ENCODE measurements at places on chromosomes 2 and 18.

DNA sequence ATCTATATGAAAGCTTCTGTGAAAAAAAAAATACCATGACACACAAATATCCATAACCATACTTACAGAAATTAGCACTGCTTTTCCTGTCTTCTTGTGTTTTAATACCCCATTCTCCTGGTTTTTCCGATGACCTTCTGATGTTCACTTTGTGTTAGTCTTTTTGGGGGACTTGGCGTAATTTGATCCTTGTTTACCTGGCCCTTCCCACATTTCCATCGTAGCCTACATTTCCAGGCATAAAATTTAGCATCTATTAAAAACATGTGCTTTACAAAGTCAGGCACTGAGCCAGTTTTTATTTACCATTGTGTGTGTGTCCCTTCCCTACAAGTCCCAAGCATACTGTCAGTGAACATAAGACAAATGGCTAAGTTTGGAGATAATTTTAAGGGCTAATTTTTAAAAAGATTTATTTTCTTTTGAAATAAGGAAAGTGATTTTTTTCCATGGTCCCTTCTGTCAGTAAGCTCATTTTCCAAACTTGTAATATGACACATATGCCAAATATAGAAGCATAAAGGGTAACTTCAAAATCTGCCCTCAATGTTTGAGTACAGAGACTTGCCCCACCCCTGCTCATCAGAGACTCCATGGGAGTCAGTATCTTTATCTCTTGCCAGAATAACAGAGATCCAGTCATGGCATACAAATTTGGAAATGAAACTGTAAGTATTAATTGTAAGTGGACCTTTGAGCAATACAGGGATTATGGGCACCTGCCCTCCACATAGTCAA lies 27.3 kb downstream of the SESTD1 start:
- DNase-seq = no peak

DNA sequence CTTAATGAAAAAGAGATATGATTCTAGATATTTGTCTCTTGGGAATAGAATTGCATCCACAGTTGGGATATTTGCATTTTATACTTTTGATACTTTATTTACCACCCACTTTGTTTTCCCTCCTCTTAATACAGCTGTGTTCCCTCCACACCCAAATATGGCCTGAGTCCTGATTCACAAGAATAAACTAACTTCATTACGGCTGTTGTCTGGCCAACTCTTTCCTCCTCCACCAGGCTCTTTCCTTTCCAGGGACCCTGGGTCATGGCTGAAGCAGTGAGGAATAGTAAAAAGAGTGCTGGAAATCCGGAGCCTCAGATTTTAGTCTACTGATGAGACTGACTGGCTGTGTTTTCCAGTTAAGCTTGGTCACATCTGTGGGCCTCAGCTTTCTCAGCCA lies 48.4 kb upstream of the STAM2 start:
- no peak for DNase-seq

GRCh38 chr2:6806604-6807003 lies 59.1 kb downstream of the CMPK2 start:
- DNase-seq = no peak

DNA sequence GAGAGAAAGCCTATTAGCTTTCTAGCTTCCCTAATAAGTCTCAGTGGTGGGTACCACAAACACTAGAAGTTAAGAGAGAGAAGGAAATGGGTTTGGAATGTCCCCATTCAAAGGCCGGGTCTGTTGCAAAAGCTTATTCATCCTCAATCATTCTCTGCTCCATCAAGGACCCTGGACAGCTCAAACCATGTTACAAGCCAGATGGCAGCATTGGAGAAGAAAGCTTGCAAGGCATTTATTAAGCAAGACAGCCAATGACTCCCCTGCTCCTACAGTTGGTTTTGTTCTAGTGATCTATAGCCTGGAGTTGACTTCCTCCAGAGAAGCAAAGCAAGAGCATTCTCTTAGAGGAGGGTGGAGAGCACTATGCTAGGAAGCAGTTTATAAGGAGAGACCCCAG lies 86.9 kb upstream of the LMAN1 start:
- DNase-seq = peak; percentile 17

GRCh38 chr2:96345438-96345837 lies 9.9 kb downstream of the NCAPH start:
- DNase-seq = peak; percentile 26

GRCh38 chr2:143300536-143300935 lies 171.3 kb downstream of the ARHGAP15 start:
- no peak for DNase-seq

DNA sequence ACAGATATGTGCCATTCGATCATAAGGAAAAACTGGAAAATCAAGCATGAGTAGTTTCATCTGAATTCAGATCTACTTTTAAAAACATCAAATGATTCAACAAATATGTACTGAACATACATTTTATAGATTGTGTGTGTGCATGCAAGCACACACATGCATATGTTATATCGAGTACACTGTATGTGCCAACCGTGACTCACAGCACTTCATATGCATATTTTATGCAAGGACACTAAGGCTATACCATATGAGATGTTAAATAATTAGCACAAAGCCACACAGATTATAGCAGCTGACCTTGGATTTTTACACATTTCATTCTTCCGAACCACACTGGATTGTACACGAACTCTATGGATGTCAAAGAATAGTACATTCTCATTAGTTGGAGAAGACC lies 161.2 kb downstream of the DNAH7 start:
- no peak for DNase-seq

GRCh38 chr2:222751821-222752719 lies 80.6 kb downstream of the MOGAT1 start:
- no peak for DNase-seq

DNA sequence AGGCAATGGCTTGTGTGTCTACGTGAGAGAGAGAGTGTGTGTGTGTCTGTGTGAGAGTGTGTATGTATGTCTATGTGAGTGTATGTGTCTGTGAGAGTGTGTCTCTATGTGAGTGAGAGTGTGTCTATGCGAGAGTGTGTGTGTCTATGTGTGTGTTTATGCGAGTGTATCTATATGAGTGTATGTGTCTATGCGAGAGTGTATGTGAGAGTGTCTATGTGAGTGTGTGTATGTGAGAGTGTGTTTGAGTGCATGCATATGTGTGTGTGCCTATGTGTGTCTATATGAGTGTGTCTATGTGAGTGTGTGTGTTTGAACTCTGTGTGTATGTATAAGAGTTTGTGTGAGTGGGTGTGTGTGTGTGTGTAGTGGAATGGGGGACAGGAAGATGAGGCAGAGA lies 9.8 kb upstream of the GNLY start:
- no peak for DNase-seq

DNA sequence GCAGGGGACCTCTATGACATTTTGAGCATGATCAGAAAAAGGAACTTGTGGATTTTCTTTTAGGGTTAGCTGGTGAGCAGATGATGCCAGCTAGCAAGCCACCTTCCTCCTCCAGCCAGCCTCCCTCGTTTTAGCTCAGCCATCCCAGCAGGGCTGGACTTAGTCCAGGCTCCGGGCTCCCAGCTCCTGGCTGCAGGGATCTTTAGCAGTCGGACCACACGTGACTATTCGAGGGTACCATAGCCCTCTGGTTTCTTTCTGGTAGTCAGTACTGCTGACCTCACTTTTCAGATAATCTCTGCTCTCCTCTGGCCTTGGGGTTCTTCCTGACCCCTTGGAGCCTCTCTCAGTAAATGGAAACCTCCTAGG lies 31.8 kb downstream of the NCK2 start:
- no peak for DNase-seq

- DNase-seq = no peak
Measured at GRCh38 chr2:60586081-60586480, 32.6 kb upstream of the BCL11A start.

DNA sequence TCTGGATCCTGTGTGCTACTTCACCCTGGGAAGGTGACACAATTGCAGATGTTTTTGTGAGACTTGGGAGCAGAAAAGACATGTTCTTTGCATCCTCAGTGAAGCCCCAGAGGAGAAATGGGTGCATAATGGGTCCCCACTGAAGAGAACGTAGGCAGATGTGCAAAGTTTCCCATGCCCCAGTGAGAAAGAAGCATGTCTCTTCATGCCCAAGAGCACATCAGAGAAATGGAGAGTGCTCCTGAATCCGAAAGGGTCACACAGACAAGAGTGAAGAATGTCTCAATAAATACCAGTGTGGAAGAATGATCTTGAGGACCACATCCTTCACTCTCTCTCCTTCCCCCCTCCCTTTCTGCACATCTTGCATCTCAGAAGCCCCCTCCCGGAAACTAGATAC lies 167.7 kb downstream of the TMEM247 start:
- DNase-seq = no peak

DNA sequence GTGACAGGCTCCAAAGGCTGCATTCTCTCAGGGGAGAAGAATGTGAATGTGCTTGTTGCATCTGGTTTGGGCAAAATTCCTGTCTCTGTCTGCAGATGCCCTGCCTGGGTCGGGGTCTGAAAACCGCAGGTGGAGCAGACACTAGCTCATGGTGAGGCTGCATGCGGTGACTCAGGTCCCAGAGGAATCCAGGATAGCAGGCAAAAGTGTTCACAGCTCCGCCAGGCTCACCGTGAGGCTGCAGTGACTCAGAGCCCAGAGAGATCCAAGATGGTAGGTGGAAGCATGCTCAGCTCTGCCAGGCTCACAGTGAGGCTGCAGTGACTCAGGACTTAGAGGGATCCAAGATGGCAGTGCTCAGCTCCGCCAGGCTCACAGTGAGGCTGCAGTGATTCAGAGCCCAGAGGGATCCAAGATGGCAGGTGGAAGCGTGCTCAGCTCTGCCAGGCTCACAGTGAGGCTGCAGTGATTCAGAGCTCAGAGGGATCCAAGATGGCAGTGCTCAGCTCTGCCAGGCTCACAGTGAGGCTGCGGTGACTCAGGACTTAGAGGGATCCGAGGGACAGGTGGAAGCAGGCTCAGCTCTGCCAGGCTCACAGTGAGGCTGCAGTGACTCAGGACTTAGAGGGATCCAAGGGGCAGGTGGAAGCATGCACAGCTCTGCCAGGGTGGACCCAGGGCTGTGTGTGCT lies 200.5 kb downstream of the ACKR3 start:
- DNase-seq = peak; percentile 67

DNA sequence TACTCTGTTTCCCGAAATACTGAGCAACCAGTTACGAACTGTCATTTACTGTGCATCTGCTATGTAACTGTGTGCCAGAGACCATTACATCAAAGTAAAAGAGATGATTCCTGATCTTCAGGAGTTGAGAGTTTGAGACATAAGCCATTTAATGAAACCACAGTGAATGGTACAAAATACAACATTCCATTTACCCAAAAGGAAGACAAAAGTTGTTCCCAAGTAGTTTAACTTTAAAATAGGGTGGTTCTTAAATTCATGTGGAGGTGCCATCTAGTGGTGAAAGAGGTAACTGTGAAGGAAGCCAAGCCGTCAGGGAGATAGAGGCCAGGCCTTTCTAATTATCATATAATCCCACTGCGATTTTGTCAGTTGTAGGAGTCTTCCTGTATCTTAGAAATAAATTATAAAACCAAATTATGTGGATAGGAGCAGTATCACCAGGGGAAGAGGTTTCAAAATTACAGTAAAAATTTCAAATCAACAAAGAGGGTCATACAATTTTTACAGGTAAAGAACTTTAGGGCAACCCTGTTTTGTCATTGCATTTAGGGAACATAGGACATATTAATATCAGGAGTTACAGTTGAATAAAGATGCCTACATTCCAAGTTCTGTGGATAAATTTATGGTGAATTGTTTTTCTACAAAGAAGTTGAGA lies 67.7 kb downstream of the EPAS1 start:
- peak; percentile 64 for DNase-seq

DNA sequence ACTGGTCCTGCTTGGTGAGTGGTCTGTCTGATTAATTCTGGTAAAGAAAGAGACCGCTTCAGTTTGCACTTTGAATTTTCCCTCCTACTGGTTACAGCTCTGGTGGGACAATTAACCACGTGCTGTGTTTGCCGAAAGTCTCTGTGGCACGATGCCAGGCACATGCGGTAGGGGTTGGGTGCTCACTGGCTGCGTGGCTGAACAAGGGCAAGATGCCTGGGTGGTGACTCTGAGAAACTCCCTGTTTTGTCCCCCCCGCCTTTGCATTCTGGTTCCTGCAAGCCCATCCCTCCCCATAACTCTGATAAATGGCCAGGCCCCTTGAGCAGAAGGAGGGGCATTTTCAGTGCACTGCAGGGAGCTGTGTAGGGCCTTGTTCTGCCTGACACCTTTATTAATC lies 206.1 kb downstream of the TFCP2L1 start:
- no peak for DNase-seq

- DNase-seq = no peak
Measured at GRCh38 chr2:241109210-241110088, 7.4 kb upstream of the MTERF4 start.

- DNase-seq = peak; percentile 82
Measured at GRCh38 chr2:240513549-240514287, 44.1 kb downstream of the ANKMY1 start.

- DNase-seq = no peak
Measured at GRCh38 chr2:146532509-146533147, 1312.2 kb upstream of the ACVR2A start.

- DNase-seq = peak; percentile 86
Measured at GRCh38 chr2:105129722-105130232, 91.9 kb downstream of the MRPS9 start.

DNA sequence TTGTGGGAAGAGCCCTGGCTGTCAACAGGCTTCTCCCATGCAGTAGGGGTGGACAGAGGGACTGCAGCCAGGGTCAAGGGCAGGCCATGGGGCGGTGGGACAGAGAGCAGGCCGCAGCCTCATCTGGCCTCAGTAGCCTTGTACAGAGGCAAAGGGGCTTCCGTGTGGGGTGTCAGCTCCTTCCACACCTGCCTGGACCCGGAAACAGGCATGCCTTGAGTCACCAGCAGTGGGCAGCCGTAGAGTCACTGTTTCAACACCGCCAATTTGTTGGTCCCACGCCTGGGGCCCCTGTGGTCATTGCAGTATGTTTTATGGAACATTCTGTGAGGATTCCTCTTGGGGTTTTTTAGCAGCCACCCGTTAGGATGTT lies 173.0 kb downstream of the SMAD7 start:
- DNase-seq = peak; percentile 19

- DNase-seq = no peak
Measured at GRCh38 chr18:35490894-35491699, 6.7 kb downstream of the INO80C start.

- DNase-seq = peak; percentile 66
Measured at GRCh38 chr2:222024932-222025880, 273.6 kb downstream of the PAX3 start.

- no peak for DNase-seq
Measured at GRCh38 chr2:34901739-34902138, 1302.6 kb upstream of the FAM98A start.
